GM23338 (cell line): ENCODE measurements at places on chromosomes 5 and 9. TPM values are rescaled to one million over a fixed set of nuclear protein-coding genes. Genes with fewer than 3 reads are reported as not detected.

GRCh38 chr5:155080721-155081120 lies 67.2 kb downstream of the KIF4B start:
- DNase-seq = no peak

- no peak for DNase-seq
Measured at GRCh38 chr9:109975574-109976295, 195.7 kb downstream of the PALM2AKAP2 start.

- no peak for DNase-seq
Measured at GRCh38 chr9:21661626-21662025, 140.8 kb upstream of the MTAP start.

Gene CNTFR
- 1.1 and 1.9 TPM in 2 replicates for total RNA-seq

- no peak for DNase-seq
Measured at GRCh38 chr9:105967797-105968196, 273.5 kb downstream of the TMEM38B start.

DNA sequence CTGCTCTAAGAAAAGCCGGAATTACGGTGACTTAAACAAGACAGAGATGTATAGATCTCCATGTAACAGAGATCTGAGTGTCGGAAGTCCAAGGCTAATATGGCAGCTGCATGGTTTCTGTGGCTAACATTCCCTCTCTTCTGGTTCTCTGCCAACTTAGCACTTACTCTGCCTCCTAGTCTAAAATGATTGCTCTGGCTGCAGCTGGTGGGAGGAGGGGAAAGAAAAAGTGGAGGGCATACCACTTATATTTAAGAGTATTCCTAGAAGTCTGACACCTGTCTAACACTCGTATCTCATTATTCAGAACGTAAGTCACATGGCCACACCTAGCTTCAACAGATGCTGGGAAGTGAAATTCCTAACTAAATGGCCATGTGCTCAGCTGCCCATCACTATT lies 551.5 kb upstream of the TLE4 start:
- no peak for DNase-seq

Gene OGN
- not detected in 2 replicates for total RNA-seq

Gene PCDHB9
- 0.63 and 0.78 TPM in 2 replicates for total RNA-seq

DNA sequence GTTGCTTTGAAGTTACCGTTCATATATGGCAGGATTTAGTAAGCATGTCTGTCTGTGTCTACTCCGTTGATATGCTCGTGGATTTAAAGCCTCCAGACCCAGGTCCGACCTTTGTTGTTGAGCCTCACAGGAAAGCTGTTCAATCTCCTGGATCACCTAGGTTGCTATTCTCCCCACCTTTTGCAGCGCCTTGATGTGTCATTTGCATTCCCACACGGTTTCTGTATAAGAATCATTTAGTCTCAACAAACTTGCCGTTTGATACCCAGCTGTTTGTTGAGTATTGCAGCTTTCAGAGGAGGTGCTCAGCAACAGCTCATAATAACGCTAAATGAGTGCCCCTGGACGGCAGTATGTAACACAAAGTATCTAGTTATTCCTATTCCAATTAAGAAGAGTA lies 1.2 kb upstream of the ADGRV1 start:
- peak; percentile 48 for DNase-seq

Gene GALNT12
- 23.6 and 27.5 TPM in 2 replicates for total RNA-seq

Gene CERT1
- total RNA-seq = 38.9 and 40.7 TPM in 2 replicates

Gene CDH18
- total RNA-seq = 0.66 and 1.3 TPM in 2 replicates

DNA sequence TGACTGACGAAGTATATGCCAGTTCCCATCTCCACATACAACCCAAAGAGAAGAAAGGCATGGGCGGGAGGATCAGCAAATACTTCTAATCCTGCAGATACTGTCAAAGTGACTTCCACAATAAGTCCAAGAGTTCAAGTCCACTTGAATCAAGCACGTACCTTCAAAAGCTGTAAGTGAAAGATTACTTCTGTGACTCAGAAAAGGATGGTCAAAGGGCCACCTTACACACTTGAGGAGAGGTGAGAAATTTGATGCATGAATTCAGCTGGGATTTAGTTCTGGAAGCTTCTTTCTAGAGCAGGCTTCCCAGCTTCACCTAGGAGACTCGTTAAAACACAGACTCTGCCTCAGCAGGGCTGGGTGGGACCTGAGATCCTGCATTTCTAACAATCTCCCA lies 357.5 kb downstream of the GLIS3 start:
- no peak for DNase-seq

DNA sequence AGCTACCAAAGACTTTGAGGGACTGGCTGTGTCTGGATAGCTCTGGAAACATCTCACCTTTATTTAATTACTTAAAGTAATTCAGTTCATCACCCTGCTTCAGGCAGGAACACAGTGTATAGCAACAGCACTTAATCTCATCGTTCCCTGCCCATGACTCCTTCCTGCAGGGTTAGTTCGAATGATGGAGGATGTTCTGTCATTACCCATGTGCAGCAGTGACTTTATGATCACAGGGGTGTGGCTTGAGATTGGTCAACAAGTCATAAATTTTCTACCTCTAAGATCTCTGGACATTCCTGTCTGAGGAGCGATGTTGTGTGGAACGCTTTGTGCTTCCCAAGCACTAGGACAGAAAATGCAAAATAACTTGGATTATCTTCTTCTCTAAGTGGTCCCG lies 37.1 kb upstream of the PRUNE2 start:
- no peak for DNase-seq

Gene NR5A1
- 0.21 and 5.7 TPM in 2 replicates for total RNA-seq

- no peak for DNase-seq
Measured at GRCh38 chr5:73256862-73257261, 83.9 kb downstream of the TMEM174 start.

Gene ISL1
- 0.38 and 1.8 TPM in 2 replicates for total RNA-seq

DNA sequence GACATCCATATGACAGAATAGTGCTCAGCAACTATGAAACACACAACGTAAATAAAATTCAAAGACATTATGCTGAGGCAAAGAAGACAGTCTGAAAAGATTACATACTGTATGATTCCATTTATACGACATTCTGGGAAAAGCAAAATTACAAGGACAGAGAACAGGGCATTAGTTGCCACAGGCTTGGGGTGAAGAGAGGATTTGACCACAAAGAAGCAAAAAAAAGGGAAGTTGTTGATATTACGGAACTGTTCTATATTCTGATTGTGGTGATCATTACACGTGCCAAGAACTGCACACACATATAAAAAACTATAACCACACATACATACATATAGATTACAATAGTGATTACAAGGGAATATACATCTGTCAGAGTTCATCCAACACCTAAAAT lies 24.1 kb downstream of the CDK5RAP2 start:
- no peak for DNase-seq

Gene HAVCR1
- total RNA-seq = not detected in 2 replicates

DNA sequence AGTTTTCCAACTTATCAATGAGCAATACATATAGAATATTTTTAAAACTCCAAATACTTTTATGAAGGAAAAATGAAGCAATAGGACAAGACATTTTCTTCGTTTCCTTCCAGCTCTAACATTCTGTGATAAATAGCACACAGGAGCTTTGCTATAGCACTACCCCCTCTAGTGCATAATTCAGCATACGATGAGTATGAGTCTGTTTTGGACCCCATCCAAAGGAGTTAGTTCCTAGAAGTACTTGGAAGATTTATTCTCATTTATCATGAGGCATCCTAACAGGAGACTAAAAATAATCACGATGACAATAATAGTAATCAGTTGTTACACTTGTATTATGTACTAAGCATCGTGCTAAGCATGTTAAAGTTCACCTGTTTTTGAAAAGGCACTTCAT lies 1061.3 kb upstream of the DMAC1 start:
- DNase-seq = no peak

DNA sequence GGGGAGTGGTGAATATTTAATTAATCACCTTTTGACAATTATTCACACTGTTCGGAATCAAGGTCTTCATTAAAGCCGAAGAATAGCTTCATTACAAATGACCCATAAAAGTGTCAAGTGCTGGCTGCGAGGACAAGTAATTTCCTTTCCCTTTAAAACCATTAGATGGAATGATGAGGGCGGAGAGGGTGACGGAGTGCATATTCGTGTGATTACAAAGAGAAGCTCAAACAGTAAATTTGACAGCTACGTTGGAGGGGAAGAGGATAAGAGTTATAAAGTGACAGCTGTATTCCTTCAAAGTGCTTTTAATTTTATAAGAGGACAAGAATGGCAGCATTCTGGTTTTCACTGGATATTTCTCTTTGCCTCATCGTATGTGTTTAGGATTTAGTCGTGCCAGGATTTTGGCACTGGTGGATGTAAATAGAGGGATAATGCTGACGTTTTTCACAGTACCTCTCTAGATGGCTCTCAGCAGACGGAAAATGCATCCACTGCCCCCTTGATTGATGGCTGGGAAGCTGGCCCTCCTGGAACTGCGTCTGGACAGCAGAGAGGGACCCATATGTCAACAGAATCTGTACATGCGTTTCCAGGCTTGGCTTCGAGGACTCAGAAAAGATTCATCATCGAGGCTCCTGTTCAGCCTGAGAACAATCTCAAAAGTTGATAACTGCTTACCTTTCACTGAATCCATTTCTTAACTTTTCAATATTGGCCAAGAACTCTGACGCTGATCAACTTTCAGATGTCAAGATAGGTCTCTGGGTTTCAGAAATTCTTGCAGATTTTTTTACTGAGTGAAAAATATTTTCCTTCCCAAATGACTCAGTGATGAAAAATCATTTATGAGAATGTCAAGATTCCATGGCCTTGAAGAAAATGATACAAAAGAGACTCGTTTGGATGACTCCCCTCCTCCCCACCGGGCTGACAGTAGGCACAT lies 50.4 kb upstream of the IRX2 start:
- DNase-seq = no peak

Gene EFNA5
- 7.5 and 18.1 TPM in 2 replicates for total RNA-seq
